NCI-H1092 treated with DMSO at 0.1 percent for 48 hours (cell line): ENCODE measurements at places on chromosomes 6 and 20.

DNA sequence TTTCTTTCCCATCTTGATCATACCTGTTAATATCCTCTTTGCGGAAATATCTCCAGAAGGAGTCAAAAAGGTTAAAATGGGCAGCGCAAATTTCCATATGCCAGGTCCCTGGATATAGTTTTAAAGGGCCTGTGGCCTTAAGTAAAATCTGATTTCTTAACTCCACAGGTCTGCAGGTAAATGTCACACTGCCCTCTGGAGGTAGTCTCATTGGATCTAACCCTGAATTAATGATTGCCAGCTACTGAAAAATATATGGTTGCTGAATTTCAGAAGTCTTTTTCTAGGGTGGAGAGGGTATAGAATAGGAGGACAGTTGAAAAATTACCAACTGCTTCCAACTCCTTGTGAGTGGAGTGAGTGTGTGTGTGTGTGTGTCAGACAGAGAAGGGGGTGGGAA is 8.5 kb downstream of the MOXD1 start:
- no peak for DNase-seq

DNA sequence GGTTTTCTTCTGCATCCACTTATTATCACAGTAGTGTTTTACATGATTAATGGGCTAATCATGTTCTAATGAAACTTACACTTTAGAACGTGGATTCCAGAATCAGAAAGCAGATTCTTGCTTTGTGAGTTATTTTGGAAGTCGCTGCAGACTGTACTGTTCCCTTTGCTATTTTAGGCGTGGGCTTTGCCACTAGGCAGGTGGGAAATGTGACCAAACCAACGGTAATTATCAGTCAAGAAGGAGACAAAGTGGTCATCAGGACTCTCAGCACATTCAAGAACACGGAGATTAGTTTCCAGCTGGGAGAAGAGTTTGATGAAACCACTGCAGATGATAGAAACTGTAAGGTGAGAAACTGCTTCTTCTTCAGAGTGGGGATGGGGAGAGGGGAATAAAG is 598 bp downstream of the FABP7 start:
- DNase-seq = no peak

DNA sequence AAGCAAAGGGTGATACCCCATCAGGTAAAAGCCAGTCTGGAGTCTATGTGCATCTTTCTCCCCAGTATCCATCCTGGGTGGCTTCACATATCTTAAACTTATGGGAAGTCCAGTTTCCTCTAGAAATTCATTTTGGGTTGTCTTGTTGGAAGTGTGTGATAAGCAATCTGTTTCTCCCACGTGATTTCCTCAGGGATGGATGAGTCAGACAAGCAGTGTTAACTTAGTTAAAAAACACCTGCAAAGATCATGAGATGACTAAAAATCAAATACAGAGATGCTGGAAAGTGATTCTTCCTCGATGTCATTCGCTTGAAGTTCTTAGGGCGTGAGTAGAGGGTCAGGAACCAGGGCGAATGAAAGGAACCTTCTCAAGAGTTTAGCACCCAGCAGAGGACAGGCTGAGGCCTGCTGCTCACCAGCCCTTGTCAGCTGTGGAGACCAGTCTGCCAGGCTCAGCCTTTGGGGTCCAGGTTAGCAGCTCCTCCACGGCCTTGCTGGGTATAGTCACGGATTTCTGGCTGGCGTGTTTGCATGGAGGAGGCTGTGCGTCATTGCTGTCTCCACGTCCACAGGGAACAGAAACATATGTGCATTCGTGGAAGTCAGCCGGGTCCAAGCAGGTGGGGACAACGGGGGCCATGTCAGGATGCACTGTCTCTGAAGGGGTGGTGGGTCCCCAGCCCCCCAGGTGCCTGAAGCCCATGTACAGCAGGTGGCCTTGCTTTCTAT is 2.8 kb upstream of the PNPLA1 start:
- DNase-seq = no peak

DNA sequence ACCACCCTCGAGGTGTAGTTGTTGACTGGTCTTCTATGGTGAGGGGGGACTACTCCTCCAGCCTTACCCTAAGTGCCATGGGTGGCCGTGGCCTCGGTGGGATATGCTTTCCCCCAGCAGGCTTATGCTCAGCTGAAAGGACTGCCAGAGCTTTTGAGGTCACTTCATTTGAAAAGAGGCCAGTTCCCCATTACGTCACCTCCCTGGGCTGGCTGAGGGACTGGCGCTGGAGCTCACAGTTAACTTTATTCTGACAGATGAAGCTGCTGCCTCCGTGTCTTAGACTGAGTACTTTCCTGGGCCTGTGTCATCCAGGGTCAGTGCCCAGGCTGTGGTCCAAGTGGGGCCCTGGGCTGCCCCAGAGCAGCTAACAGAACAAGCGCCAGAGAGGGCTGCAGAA is 42.8 kb upstream of the PCMTD2 start:
- DNase-seq = no peak

GRCh38 chr20:57004416-57004815 is 262.0 kb downstream of the BMP7 start:
- DNase-seq = no peak

DNA sequence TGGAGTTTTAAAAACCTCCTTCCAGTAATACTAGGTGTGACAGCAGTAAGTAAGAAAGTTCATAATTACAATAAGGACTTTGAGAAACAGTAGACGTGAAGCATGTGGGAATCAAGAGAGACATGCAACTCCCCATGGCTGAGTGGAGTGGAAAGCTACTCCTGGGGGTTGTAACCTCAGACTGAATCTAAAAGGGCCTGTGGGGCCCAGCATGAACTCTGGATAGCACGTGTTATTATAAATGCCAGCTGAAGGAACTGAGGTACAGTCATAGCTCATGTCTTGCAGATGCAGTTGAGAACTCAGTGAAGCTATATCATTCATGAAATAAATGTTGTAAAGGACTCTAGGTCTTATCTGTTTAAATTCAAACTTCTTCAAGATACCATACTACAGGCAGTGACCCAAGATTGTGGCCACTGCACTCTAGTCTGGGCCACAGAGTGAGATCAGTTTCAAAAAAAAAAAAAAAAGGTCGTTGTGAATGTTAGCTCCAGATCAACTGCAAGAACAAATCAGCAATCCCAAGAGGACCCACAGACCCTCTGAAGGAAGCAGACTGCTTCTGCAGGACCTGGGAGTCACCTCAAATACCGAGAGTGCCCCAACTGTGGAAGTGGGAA is 189.3 kb downstream of the TRDN start:
- DNase-seq = no peak

GRCh38 chr6:81759782-81760181 is 7.3 kb upstream of the TENT5A start:
- DNase-seq = no peak

- DNase-seq = peak; percentile 8
These were observed 72.6 kb upstream of the STXBP5 start for GRCh38 chr6:147131532-147132128.

DNA sequence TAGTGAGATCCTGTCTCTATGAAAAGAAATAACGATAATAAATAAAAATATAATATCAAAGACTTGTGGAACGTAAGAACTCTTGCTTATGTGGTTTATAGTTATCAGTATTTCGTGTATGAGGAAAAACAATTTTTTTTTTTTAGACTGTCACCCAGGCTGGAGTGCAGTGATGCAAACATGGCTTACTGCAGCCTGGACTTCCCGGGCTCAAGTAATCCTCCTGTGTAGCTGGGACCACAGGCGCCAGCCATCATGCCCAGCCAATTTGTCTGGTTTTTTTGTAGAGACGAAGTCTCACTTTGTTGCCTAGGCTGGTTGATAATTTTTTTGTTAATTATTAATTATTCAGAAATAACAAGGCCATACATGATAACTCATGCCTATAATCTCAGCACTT is 18.6 kb upstream of the CDK19 start:
- no peak for DNase-seq

- no peak for DNase-seq
These were observed 157.6 kb downstream of the SOBP start for GRCh38 chr6:107647439-107647948.

GRCh38 chr6:34132486-34133185 is 13.3 kb downstream of the GRM4 start:
- DNase-seq = no peak

DNA sequence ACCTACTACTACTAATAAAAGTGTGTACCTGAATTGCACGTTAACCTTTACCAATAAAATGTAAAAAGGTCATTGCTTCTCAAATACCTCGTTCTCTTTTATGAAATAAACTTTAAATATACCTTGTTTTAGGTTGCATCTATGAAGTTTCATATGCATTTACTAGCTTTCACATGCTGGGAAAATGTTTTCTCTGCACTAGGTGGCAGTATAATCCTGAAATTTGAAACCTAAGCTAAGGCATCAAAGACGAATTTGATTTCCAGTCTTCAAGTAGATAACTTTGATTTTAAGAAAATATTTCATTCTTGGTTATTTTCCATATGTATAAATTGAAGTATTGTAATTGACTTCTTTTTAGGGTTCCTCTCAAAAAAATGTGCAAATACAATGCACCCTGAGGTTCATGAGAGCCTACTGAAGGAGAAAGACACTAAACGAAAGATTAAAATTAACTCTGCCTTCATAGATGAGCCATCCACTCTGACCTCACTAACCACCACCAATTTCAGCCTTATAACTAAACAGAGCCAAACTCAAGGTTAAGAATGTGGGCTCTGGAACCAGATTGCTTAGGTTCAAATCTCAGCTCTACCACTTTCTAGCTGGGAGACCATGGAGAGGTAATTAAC is 7.3 kb upstream of the COL9A1 start:
- no peak for DNase-seq

DNA sequence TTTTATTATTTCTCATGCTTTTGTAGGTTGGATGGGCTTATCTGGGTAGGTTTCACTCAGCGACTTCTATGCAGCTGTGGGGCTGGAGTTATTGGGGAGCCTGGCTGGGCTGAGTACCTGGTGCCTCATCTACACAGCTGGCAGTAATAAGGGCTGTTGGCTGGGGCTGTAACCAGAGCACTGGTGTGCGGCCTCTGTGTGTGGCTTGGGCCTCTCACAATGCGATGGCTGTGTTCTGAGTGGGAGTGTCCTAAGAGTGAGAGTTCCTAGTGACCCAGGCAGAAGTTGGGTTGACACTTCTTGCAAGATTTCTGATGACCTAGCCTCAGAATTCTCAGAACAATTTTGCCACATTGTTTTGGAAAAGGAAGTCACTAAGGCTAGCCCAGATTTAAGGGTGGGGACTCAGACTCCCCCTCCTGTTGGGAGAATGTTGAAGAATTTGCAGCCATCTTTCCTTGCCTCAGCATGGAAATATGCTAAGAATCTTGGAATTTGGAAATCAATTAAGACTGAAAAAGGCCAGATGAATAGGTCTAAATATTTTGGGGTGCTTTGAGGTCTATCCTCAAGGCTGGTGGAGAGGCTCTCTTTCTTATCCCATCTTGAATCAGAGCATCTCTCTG is 158.8 kb downstream of the SCP2D1 start:
- DNase-seq = no peak

DNA sequence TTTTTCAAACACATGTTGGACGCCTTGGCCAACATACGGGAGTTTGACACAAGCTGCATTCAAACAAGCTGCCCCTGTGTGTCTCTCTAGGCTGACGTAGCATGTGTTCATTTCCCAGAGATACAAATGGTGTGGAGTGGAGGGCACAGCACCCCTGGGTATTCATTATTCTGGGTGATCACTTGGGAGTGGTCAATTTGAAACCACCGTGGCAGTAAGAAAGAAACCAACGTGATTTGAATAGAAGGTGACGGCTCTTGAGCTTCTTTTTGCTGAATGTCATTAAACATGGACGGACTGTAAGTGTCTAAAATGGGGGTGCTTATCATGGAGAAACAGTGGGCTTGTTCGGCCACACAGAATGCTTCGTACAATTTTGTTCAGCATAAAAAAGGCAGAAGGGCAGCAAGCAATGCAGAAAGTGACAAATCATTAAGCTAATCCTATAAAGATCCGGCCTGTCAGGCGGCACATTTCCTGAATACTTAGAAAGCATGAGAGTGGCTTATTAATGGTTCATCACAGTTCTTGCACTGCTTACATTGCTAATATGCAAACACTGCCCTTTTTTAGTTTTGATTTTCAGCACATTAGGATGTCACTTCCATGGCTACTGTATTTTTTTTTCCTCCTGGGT is 1261.9 kb upstream of the CITED2 start:
- peak; percentile 16 for DNase-seq

DNA sequence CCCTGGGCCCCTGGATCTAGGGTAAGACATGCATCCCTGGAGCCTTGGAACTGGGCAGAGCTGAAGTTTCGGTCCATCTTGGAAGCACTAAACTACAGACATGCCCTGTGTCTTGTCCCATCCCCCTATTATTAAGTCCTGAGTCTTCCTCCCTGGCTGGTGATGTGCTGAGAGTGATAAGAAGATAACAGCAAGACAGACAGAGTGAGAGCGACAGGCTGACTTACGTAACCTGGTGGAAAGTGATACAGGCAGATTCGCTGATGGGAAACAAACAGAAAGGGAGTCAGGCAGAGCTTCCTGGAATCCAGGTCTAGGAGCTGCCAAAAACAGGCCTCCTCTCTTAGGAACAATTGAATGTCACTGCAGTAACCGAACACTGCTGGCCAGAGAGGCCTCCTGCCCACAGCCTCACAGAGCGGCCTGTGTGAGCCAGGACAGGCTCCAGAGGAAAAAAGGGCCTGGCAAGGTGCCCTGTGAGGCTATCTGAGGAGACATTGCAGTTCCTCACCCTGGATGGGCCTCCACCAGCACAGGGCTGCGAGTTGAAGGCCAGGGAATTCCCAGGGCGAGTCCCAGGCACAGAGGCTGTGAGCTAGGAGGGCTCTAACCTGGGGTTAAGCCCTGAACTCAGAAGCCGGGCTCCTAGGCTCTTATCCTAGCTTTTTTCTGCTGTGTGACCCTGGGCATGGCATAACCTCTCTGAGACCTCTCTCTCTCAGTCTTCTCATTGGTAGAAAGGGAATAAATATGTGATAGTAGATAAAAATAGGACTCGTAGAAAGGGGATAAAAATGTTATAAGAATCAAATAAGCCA is 34.2 kb upstream of the B4GALT5 start:
- DNase-seq = no peak

- no peak for DNase-seq
These were observed 79.1 kb downstream of the OGFRL1 start for GRCh38 chr6:71367756-71368155.

GRCh38 chr6:43444036-43444435 is 11.3 kb downstream of the DLK2 start:
- DNase-seq = no peak

DNA sequence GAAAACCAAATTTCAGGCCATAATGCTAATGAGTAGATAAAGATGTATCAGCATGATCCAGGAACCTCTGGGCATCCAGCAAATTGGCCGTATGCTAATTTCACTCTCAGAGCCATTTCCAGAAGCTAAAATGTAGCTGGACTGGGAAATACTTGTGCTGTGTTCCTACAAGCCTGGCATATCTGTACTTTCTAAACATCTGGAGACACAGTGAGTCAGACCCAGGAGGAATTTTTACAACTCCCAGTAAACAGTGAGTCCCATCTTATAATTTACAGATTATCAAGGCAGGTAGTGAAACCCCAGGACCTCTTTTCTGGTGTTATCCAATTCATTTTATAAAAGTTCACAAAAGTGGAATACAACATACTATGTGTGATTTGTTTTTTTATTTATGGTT is 683.0 kb upstream of the ADGRB3 start:
- no peak for DNase-seq

GRCh38 chr20:41183391-41183790 is 46.0 kb downstream of the PLCG1 start:
- DNase-seq = no peak
